ENCODE measurements at places on chromosomes 5 and 9.

DNA sequence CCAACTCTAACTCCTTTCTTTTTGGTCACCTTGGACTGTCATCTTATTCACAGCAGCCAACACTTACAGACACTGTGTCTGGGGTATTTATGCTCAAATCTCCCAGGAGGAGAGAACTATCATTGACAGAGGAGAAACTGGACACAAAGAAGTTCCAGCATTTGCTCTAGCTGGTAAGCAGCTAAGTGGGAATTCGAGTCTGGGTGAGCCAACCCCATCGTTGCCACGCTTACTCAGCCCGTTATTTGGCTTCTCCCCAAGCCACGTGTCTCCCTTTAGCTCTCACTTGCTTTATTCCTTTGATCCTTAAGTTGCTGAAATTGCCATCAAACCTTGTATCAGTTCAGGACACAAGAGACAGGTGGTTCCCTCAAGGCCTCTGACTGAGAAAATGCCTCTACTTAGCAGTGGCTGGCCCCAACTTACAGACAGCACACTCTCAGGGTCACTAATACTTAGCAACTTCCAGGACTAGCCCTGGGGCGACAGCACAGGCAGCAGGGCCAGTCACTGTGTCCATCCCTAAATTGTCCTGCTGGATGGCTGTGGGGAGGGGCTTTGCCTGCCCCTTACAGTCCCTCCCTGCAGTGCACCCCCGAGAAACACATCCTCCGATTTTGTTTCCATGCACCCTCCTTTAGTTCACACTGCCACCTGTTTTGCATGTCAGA is 1.4 kb downstream of the SLC36A2 start:
- no peak for DNase-seq

GRCh38 chr9:69180670-69181069 is 6.6 kb downstream of the TJP2 start:
- peak; percentile 71 for DNase-seq

DNA sequence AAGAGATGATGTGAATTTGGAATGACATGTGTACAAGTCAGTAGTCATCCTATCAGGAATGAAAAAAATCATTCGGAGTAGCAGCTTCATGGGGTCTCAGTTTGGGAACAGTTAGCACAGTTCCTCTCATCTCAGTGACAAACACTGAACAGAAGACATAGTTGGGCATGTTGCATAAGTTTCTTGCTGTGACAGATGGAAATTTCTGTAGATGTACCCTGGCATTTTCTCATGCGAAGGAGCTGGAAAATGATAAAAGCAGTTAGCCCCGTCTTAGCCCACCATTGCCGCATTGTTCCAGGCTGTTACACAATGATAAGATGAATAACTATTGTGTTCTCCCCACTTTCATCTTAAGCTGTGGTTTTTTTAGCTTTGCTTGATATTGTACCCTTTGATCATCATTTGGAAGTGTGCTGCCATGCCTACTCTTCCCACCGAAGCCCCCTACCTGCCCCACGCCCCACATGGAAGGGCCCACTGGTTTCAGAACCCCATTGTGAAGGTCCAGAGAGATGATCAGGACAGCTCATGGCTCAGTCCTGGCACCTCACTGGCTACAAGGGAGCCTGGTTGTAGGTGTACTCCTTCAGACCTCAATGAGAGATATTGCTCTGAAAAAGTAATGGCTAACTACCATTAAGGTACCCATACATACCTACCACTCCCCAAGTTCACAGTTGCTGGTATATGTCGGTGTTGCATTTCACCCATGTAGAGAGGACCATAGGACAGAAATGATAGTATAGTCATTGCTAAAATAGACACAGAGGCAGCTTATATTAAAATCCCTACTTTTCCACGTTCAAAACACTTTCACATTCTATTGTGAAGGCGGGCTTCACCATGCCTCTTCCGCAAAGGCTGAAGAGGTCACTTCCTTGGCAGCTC is 38.8 kb downstream of the SFXN1 start:
- no peak for DNase-seq

- DNase-seq = no peak
Measured at GRCh38 chr5:150068071-150068470, 18.3 kb downstream of the CSF1R start.

GRCh38 chr9:18173923-18174322 is 300.0 kb upstream of the ADAMTSL1 start:
- DNase-seq = no peak

DNA sequence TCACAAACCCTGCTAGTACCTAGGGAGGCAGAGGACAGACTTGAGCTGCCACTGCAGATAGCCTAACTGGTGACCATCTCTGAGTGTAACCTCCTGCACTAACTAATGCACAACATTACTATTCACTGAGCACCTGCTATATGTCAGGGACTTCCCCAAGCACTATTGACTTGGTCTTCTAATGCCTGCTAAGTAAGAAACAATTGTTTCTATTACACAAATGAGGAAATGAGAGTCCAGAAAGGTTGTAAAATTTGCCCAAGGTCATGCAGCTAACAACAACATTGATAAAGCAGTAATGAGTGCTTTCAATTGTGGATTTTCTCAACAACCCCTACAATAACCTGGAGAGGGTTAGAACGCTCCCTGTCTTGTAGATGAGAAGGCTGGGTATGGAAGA is 183.7 kb downstream of the ZNF462 start:
- no peak for DNase-seq

DNA sequence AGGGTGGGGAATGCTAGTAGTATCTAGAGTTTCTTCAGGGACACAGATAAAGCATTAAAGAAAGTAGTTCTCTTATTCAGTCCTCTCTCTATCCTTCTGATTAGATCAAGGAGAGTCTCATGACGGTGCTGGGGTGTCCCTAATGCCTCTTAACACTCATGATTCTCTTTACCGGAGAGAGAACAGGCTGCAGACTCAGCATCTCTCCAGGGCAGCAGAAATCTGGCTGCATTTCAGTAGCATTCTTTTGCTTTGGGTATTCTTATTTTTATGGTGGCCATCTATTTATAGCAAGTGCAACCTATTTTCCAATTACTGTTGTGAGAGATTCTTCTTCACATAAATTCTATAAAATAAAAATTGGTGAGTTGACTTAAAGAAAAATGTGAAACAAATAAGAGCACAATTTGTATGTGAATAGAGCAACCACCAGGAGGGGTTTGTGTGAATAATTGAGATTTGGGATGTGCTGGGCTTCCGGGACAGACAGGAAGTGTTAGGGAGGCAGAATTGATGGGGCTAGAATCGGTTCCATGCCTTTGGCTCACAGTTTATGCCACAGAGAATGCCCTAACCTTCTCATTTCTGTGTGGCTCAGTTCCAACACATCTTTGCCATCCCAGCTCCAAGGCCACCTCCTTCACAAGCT is 23.8 kb upstream of the BOD1 start:
- no peak for DNase-seq

DNA sequence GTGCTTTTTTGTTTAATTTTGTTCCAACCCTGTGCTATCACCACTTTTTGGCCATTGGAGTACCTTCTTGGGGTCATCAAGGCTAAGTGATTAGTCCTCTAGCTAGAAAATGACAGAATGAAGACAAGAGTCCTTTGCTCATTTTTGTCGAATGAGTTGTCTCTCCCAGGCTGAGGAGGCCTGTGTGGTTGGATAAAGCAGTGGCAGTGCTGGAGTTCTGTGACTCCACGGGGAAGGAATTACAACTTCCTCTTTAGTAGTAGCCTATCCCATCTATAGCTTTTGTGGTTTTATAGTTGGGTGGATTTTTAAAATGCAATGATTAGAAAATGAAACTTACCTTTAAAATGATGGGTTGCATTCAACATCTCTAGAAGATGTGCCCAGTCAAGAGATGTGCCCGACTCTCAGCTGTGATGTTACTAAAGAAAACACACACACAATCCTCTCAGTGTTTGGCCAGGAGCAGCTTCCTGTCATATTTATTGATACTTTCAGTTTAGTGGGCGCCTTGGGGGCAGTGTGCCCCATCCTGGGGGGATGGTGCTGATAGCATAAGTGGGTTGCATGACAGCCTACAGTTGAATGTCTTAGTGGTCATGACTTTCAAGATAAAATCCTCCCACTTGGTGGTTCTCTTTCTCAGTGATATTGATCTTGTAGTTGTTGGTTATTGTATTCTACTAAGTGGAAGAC is 11.9 kb downstream of the OTULINL start:
- no peak for DNase-seq

DNA sequence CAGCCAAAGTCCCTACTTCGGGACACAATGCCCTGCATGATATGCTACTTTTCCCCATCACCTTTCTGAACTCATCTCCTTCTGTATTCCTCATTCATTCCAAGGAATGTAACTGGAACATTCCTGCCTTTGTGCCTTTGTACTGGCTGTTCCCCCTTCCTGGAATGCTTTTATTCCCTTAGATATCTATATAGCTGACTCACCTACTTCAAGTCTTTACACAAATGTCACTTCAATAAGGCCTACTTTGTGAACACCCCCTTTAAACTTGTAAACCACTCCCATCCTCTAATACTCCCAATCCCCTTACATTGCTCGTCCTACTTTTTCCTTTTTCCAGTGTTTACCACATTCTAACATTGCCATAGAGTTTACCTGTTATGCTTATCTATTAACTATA is 2.4 kb downstream of the NOL6 start:
- no peak for DNase-seq

- no peak for DNase-seq
Measured at GRCh38 chr9:81634915-81635516, 54.3 kb downstream of the TLE1 start.

DNA sequence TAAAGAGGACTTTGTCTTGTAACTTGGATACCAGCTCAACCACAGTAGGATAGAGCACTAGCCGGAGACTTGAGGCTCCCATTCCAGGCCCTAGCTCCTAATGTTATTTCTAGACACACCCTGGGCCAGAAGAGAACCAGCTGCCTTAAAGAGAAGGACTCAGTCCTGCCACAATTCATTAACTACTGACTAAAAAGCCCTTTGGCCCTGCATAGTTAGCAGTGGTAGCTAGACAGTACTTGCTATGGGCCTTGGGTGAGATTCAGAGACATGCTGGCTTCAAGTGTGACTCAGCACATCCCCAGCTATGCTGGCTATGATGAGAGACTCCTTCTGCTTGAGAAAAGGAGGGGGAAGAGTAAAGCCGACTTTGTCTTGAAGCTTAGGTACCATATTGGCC is 47.3 kb downstream of the TMEM167A start:
- no peak for DNase-seq

- peak; percentile 60 for DNase-seq
Measured at GRCh38 chr5:17224858-17225511, 7.6 kb downstream of the BASP1 start.

DNA sequence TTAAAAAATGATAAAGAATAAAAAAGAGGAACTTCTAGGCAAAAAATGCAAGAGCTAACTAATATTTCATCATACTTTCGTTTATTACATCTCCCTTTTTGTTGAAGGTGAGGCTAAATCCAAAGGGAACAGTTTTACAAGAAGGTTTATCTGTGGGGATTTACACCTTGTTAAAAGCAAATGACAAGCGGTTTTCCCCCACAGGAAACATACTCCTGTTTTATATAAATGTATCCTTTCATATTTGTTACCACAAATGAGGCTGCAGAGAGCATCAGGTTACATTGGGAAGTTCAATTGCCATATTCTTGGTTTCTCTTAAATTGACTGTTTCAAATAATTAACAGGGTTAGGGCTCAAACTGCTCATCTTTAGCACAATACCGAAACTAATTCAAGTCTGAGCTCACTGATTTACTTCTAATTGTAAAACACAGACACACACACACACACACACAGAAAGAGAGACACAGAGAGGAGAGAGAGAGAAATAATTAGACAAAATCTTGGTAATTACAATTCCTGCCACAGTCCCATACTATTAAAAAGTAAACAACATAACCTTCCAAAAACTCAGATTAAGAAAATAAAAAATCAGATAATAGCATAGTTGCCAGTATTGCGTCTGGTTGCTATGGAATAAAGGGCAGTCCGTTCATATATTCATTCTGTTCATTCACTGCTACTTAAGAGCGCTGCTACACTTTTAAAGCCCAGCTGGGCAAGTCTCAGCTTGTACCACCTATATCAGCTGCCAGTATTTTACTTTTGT is 17.1 kb downstream of the RFX3 start:
- DNase-seq = peak; percentile 62

- DNase-seq = no peak
Measured at GRCh38 chr9:116663581-116663980, 23.5 kb upstream of the TRIM32 start.

DNA sequence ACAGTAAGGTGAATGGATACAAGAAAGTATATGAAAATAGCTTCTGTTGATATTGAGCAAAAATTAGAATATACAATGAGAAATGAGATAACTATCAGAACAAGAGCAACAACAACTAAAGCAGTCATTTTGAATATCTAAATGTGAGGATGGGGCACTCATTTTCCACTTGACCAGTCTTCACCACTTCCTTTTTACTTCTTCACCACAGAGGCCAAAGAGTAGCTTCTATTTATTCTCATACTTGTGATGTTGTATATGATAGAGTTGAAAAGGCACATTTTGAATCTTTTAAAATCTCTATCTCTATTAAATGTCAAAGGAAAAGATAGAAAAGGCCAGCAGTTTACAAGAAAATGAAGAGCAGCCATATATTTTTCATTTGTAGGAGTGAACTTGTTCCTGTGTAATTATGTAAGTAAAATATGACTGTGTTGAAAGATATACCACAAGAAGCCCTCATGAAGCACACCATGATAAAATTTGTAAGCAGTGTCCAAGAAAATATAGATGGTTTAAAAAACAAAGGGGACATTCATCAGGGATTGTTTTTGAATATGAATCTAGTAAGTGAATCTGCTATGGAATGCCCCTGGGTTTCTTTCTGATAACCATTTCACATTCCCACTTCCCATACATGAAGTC is 39.2 kb downstream of the ADAMTS19 start:
- DNase-seq = no peak

- peak; percentile 60 for DNase-seq
Measured at GRCh38 chr5:178204935-178205748, 809 bp downstream of the HNRNPAB start.

DNA sequence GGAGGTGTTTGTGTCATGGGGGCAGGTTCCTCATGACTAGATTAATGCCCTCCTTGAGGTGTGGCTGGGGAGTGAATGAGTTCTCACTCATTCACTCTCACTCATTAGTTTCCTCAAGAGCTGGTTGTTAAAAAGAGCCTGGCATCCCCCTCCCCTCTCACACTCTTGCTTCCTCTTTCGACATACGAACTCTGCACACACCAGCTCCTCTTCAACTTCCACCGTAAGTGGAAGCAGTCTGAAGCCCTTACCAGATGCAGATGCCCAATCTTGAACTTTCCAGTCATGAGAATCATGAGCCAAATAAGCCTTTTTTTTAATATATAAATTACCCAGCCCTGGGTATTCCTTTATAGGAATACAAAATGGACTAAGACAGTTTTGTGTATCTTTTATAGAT is 82.5 kb downstream of the SPRY4 start:
- no peak for DNase-seq

GRCh38 chr5:172712610-172713009 is 58.4 kb downstream of the DUSP1 start:
- DNase-seq = no peak

Data from inflammatory macrophage treated with lipopolysaccharide for 1 hour (primary cell).